A549 treated with CORT108297 at 1 μM for 4 hours (cell line): ENCODE measurements at places on chromosomes 4 and X. TPM values are rescaled to one million over a fixed set of nuclear protein-coding genes. Genes with fewer than 3 reads are reported as not detected.

Gene PRSS12
- 0.24 to 0.41 TPM (median 0.28 TPM) in 5 replicates for total RNA-seq

Gene FAM149A
- 1.4 to 1.8 TPM (median 1.7 TPM) in 5 replicates for total RNA-seq

Gene AFAP1
- 22.4 to 30.0 TPM (median 27.3 TPM) in 5 replicates for total RNA-seq

Gene DCX
- total RNA-seq: not detected in 5 replicates

Gene SLITRK4
- 0.02 TPM in 1 of 5 replicates, not detected in the others for total RNA-seq

Gene TMPRSS11E
- not detected in 5 replicates for total RNA-seq

Gene PAGE1
- total RNA-seq: 0.25 to 0.31 TPM in 2 of 5 replicates, not detected in the others

Gene RAB9B
- 0.02 to 0.05 TPM (median 0.03 TPM) in 3 of 5 replicates, not detected in the others for total RNA-seq

Gene SSX4B
- total RNA-seq: not detected in 5 replicates

Gene AFF2
- not detected in 5 replicates for total RNA-seq

Gene PWWP3B
- not detected in 5 replicates for total RNA-seq

Gene SHROOM2
- total RNA-seq: 0.40 to 0.52 TPM (median 0.44 TPM) in 5 replicates

Gene GRIA3
- total RNA-seq: not detected in 5 replicates

Gene MAGEB2
- total RNA-seq: not detected in 5 replicates

Gene NPY1R
- 0.07 to 0.17 TPM (median 0.09 TPM) in 5 replicates for total RNA-seq
